Lower leg skin (tissue), 4 donors: ENCODE measurements at places on chromosomes 1 and 21. TPM values are rescaled to one million over a fixed set of nuclear protein-coding genes. Genes with fewer than 3 reads are reported as not detected.
A peak's percentile ranks its signal among the peaks of the same experiment; 100 is the strongest.

DNA sequence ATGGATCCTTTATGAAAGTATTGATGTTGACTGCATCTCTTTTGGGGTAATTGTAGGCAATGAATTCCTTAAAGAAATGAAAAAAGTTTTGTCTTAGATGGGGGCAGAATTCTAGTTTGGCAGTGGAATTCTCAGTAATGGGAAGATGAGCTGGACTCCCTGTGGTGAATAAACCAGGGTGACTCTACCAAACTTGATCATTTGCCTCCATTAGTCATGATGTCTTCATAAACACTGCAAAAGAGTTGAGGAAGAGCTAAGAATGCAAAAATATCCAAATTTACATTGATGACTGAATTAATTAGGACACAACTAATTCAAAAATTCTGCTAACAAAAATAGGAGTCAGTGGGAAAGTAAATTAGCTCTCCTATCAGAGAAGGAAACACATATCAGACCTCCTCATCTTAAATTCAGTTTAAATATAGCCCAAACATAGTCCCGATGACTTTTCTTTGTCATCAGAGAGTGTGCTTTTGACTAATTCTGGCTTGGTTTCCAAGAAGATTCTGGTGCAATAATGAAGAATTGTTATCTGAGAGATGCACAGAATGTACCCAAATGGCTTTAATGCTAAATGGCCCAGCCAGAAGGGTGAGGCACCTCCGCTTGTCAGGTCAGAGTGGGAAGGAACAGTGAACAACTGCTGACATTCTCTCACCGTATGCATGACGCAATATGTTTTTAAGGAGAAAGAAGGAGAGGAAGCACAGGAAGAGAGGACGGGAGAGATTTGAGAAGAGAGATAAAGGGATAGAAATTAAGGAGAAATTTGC, 525.1 kb downstream of the LMO4 start:
- DNase-seq = no peak

GRCh38 chr1:27528818-27529703, 39.1 kb upstream of the WASF2 start:
- no peak for DNase-seq

DNA sequence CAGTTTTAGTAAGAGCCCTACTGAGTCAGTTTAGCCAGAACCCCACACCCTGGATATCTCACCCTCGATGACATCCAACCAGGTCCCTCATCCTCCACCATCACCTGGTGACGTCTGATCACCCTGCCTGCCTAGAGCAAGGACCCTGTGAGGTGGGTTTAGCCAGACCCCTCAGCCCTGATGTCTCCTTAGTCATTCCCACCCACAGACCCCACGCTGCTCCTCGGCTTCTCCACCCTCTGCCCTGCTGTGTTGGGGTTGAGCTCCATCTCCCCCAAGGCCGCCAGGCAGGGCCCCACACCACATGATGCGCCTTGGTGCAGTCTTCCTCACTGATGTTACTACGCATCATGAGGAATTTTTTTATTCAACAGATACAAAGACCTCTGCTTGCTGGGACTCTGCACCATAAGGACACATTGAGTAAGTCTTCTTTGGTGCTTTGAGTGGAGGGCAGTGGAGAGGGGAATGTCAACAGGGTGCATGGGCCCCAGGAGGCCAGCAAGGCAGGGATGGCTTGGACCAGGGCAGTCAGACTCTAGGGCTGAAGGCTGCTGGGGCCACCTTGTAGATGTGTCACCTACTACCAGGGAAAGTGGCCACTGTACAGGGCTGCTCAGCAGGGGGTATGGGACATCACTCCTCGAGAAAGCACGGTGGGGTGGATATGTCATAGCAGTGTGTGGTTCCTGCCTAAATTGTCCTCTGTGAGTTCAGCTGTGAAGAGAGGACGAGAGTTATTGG, 1.7 kb upstream of the IBA57 start:
- no peak for DNase-seq

GRCh38 chr1:176702901-176703300, 239.9 kb downstream of the PAPPA2 start:
- no peak for DNase-seq

- DNase-seq = no peak
These were observed 160.2 kb downstream of the PRDM16 start for GRCh38 chr1:3229081-3229725.

GRCh38 chr1:107698161-107698560, 266.8 kb downstream of the VAV3 start:
- DNase-seq = no peak

- DNase-seq = peak; percentile 5
These were observed 40.7 kb upstream of the TENT5C start for GRCh38 chr1:117565076-117565556.

DNA sequence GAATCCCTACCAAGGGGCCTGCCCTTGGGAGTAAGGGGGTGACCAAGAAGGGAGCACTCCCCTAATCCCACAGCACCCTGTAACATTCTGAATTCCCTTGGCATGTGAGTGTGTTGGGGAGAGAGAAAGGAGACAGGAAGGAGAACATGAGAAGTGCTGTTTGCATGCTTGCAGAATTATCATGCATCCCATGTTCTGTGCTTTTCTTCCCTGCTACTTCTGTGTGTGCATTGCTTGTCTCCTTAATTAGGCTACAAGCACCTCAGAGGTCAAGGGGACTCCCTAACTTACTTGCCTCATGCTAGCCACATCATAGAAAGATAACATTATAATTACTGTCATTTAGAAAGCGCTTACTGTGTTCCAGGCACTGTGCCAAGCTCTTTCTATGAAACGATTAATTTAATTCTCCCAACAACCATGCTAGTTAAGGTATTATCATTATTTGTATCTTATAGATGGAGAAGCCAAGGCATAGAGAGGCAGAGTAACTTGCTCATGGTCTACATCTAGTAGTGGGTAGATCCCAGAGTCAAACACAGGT, 11.1 kb downstream of the NOS1AP start:
- no peak for DNase-seq

GRCh38 chr1:167431261-167431908, 86.9 kb downstream of the CD247 start:
- no peak for DNase-seq

- no peak for DNase-seq
These were observed 215.1 kb downstream of the NCAM2 start for GRCh38 chr21:21213297-21213696.

DNA sequence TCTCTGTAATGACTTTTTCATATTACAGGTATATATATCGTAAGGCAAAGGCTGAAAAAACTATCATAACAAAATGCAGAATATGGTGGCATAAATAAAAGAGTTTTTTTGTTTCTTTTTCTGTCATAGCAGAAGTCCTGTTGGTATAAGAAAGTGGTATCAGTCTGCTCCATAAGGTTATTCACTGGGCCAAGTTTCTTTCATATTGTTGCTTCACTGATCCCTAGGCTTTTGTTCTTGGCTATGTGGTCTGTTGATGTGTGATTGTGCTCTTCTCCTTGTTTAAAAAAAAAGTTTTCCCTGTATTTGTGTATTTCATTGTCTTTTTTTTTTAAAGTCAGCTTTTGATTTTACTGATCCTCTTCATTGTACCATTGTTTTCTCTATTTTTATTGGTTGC, 26.0 kb downstream of the PTBP2 start:
- DNase-seq = no peak

DNA sequence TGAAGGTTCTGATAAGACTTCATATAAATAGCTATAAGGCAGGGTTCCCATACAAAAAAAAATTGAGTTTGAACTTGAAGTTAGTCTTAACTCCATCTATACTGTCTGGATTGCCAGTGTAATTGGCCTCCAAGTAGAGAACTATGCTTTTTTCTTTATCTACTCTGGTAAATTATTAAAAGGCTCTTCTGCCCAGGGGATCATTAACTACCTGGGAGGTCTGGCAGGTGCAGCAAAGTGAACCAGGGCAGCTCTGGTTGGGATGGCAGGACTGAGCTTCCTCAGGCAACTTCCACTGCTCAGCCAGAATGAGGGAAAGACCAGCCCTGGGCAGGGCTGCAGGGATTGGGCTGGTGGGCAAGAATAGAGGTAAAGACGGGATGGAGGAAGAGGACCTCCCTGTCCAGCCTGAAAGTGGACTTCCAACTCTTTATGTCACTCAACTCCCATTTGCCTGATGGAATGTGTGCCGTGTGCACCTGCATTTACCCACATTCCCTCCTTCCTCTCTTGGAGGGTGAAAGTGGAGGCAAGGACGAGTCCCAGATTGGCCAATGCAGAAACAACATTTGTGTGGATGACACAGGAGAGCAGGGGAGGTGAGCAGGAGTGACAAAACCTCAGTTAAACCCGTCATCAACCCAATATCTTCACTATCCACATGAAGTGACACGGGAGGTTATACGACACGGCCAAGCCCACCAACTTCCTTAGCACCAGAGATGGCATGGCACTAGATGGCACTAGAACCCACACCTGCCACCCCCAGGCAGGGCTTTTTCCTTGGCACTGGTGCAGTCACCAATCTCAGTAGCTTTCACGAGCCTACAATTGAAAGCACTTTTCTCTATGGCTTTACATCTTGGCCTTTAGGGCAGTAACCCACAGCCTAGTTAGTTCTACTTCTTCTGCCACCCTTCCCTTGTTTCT, 25.2 kb downstream of the CCN1 start:
- no peak for DNase-seq

DNA sequence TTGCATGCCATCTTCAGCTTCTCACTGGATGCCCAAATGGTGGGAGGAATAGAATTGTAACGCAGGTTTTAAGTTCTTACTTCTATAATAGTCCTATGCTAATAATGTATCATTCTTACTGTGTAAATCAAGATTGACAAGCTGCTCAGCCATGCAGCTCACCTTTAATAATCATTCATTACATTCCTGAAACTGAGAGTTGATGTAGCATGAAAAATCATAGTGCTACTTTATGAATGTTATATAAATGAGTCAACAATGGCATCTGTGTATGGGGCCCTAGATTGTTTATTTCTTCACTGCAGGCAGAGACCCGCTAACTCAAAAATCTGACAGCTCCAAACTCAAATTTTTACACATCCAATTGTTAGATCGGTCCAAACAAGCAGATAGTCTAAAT, 34.4 kb downstream of the FH start:
- DNase-seq = no peak

DNA sequence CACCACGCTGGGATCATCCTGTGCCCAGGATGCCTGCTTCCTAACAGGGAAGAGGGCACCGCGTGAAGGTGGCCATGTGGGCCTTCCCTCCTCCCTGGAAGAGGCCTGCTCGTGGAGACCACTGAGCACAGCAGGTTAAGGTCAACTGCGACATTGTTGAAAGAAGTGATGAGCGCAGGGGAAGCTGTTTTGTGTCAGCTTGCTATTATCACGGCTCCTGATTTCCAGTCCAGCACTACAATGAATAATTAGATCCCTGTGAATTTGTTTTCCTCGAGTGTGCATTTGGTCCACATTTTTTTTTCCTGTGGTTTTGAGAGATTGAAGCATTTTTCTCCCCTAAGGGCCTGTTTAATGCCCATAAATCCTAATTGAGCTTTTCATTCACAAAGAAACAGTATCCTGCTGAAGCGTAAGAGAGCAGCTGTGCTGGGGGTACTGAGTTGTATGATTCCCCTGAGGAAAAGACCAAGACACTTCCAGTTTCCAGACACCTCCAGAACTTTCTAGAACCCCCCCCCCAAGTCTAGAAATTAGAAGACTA, 204.9 kb downstream of the KCNJ6 start:
- DNase-seq = no peak

Gene PRDM16
- total RNA-seq = 0.91 TPM

Gene DENND2C
- 59.6 TPM for total RNA-seq

Gene TXNIP
- 5,328 TPM for total RNA-seq

Gene TNFSF4
- 0.89 TPM for total RNA-seq

Gene UMODL1
- total RNA-seq = not detected

Gene AMPD1
- total RNA-seq = not detected

Gene ROR1
- total RNA-seq = 28.6 TPM

Gene ELF3
- 36.4 TPM for total RNA-seq
